ENCODE measurements at places on chromosomes 2 and 18.

GRCh38 chr2:167890739-167891138, 356.7 kb downstream of the STK39 start:
- peak; percentile 45 for DNase-seq

- no peak for DNase-seq
These were observed 787.2 kb downstream of the RNF144A start for GRCh38 chr2:7704296-7704865.

DNA sequence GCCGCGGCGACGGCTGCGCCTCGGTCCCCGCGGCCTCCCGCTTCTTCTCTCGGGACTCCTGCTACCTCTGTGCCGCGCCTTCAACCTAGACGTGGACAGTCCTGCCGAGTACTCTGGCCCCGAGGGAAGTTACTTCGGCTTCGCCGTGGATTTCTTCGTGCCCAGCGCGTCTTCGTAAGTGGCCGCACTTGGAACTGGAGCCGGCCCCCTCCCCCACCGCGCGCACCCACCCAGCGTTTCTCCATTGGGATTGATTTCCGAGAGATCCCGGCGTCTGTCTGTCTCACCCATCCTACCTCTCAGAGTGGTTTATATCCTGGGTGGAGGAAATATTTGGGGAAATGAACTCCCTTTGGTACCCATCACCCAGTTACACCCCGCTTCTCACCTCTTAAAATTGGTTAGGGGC, 498 bp downstream of the ITGAV start:
- no peak for DNase-seq

GRCh38 chr18:79395761-79396404, at the start of gene NFATC1:
Gene NFATC1, plus strand, starts transcription at chr18:79395930. Its CDS starts 295 bp downstream, at chr18:79396225.
- DNase-seq, result peak; percentile 55

- no peak for DNase-seq
These were observed 79.8 kb upstream of the SESTD1 start for GRCh38 chr2:179344280-179344964.

DNA sequence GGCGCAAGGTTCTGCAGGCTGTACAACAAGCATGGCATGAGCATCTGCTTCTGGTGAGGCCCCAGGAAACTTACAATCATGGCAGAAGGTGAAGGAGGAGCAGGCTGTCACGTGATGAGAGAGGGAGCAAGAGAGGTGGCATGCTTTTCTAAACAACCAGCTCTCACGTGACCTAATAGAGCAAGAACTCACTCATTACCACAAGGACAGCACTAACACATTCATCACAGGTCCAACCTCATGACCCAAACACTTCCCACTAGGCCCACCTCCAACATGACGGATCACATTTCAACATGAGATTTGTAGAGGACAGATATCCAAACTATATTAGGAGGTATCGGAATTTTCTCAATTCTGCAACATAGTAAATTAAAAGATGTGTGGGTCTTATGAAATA, 108.8 kb upstream of the DLX2 start:
- DNase-seq, result no peak
